Activated naive CD8-positive, alpha-beta T cell treated with anti-CD3 and anti-CD28 coated beads for 36 hours (primary cell): ENCODE measurements at places on chromosomes 5 and 9. TPM values are rescaled to one million over a fixed set of nuclear protein-coding genes. Genes with fewer than 3 reads are reported as not detected.
A peak's percentile ranks its signal among the peaks of the same experiment; 100 is the strongest.

TYRP1 gene
- total RNA-seq = not detected

- H3K27ac ChIP-seq = no peak overlapping the region
- no peak for DNase-seq
- no peaks in the 10 kb centered on the region for H3K36me3 ChIP-seq
- no peak overlapping the region for H3K4me3 ChIP-seq
- no peaks in the 10 kb centered on the region for H3K4me1 ChIP-seq
Observed at GRCh38 chr9:73371801-73372200, 220.1 kb downstream of the ANXA1 start.

GRCh38 chr9:85045271-85045670, 375.7 kb downstream of the NTRK2 start:
- no peak for DNase-seq
- no peaks in the 10 kb centered on the region for H3K36me3 ChIP-seq
- H3K27me3 ChIP-seq = no peaks in the 10 kb centered on the region
- H3K27ac ChIP-seq = no peak overlapping the region
- H3K4me3 ChIP-seq = no peak overlapping the region
- no peaks in the 10 kb centered on the region for H3K4me1 ChIP-seq

DNA sequence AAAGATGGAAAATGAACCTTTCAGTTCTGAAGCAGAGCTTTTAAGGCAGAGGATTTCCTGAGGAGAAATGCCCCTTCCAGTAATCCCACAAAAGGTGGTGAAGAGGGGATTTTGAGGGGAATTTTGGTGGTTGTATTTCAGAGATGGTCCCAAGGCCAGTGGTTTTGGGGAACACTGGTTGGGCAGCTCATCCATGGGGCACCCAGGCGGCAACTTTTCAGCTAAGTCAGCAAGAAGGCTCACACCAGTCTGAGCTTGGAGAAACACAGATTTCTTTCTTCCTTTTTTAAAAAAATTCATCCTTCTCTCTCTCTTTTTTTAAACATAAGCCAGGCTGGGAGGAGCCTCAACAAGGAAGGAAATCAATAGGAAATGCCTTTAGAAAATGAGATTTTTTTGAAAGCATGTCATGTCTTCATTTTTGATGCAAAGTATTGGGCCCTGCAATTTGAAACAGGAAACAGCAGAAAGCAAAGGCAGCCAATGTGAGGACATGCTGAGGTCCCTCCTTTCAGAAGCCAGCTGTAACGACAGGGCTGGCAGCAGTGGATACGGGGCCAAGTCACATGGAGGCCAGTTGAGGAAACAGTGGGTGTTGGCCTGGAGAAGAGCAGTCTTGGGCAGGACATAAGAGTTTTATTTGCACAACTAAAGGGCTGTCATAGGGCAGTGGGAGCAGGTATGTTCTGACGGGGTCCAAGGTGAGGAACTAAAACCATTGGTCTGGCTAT, 155.3 kb upstream of the KLF4 start:
- no peaks in the 10 kb centered on the region for H3K4me1 ChIP-seq
- DNase-seq = no peak
- H3K27ac ChIP-seq = no peak overlapping the region
- H3K27me3 ChIP-seq = peaks cover 30% of the 10 kb centered on the region

DNA sequence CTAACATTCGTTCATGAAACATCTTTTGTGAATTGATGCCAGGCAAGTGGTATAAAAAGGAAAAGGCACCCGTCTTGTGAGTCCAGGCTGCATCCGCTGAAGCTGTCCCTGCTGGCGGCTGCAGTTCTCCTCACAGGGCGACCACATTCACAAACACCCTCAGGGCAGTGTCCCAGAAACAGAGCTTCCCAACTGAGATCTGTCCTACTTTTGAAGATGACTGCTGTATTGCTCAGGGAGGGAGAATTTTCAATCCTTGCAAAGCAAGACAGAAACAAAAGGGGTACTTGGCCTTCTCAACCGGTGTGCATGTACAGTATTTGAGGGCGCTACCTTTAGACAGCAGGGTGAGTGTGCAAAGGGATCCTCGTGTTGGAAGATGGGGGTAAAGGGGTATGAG, 316.1 kb downstream of the GADD45G start:
- peaks cover 31% of the 10 kb centered on the region for H3K4me1 ChIP-seq
- H3K27me3 ChIP-seq = peaks cover 15% of the 10 kb centered on the region

DNA sequence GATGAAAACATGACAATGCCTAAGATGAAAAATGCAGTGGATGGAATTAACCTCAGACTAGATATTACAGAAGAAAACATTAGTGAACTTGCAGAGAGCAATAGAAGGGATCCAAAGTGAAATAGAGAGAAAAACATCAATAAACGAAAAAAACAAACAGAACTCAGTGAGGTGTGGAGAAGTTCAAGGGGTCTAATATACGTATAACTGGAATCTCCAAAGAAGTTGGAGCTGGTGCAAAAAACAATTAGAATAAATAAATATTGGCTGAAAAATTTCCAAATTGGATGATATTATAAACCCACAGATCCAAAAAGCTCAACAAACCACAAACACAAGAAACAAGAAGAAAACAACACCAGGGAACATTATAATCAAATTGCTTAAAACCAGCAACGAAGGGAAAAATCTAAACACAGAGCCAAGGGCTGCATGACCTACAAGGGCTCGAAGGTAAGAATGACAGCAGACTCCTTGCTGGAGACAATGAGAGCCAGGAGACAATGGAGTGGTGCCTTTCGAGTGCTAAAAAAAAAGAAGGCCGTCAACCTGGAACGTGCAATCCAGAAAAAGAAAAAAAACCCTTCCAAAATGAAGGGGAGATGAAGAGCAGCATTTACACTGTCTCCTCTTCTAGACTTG, 11.8 kb downstream of the FAM163B start:
- DNase-seq = no peak
- H3K36me3 ChIP-seq = peaks cover 1% of the 10 kb centered on the region
- H3K27me3 ChIP-seq = peaks cover 4% of the 10 kb centered on the region
- H3K4me1 ChIP-seq = no peaks in the 10 kb centered on the region
- no peak overlapping the region for H3K4me3 ChIP-seq
- no peak overlapping the region for H3K27ac ChIP-seq

DNAI1 gene
- not detected for total RNA-seq

DNA sequence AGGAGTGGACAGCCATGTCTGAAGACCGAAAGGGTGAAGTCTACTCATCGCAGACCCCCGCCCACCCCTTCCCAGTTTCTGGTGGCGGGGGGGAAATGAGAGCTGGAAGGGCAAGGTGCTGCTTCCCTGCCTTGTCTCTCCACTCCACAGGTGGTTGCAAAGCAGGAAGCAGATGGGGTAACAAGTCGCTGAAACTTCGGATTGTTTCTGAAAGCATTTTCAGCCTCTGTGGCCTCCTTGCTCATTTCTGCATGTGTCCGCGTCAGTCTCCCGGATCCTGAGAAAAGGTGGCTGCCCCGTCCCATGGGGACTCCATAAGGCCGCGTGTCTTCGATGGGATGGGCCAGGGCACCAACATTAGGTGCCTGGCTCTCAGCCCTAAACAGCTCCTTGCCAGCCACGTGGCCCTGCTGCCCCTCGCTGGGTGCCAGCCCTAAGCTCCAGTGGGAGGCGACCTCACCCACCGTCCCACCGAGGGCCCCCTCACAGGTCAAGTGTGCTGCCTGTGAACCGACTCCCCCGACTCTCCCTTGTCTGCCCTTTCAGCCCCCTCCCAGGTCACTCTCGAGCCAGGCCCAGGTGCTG, 971 bp downstream of the PHYKPL start:
- no peak for DNase-seq
- H3K27me3 ChIP-seq = no peaks in the 10 kb centered on the region
- H3K4me1 ChIP-seq = peaks cover 47% of the 10 kb centered on the region
- H3K36me3 ChIP-seq = peaks cover 46% of the 10 kb centered on the region
- H3K4me3 ChIP-seq = peak overlapping the region; percentile 92
- peak overlapping the region; percentile 81 for H3K27ac ChIP-seq

- DNase-seq = no peak
- peak overlapping the region; percentile 77 for H3K27ac ChIP-seq
- H3K4me1 ChIP-seq = peaks cover 34% of the 10 kb centered on the region
Observed at GRCh38 chr5:151238303-151238741, 14.4 kb upstream of the CCDC69 start.

DNA sequence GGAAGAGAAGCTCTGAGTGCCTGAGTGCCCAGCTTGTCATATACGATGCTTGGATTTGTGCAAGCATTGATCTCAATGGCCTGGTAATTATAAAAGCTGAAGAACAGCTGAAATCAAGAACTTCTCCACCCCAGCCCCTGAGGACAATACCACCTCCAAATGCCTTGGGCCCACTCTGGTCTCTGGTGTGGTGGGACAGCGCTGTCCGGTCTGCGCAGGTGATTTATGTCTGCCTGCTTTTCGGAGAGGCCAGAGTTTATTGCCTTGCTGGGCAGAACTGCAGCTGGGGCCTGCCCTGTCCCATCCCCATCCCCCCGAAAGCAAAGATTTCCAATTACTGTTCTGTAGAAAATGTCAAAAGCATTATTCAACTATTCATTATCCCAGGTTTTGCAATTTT, 1.1 kb upstream of the PDZD2 start:
- H3K36me3 ChIP-seq = no peaks in the 10 kb centered on the region
- H3K4me3 ChIP-seq = no peak overlapping the region
- H3K27me3 ChIP-seq = peaks cover 40% of the 10 kb centered on the region

GRCh38 chr9:81417941-81418340, 271.4 kb downstream of the TLE1 start:
- no peaks in the 10 kb centered on the region for H3K27me3 ChIP-seq
- no peaks in the 10 kb centered on the region for H3K36me3 ChIP-seq
- no peak overlapping the region for H3K4me3 ChIP-seq
- DNase-seq = no peak
- H3K4me1 ChIP-seq = no peaks in the 10 kb centered on the region

- H3K36me3 ChIP-seq = no peaks in the 10 kb centered on the region
- no peak for DNase-seq
- H3K27ac ChIP-seq = peak overlapping the region; percentile 64
- H3K4me1 ChIP-seq = peaks cover 17% of the 10 kb centered on the region
Observed at GRCh38 chr5:168822745-168823281, 243.6 kb upstream of the PANK3 start.

- peak overlapping the region; percentile 42 for H3K27ac ChIP-seq
- DNase-seq = no peak
- no peaks in the 10 kb centered on the region for H3K27me3 ChIP-seq
- peaks cover 10% of the 10 kb centered on the region for H3K4me1 ChIP-seq
- no peak overlapping the region for H3K4me3 ChIP-seq
Observed at GRCh38 chr5:7894860-7895259, 25.9 kb downstream of the MTRR start.

- H3K27me3 ChIP-seq = peaks cover 34% of the 10 kb centered on the region
- H3K4me1 ChIP-seq = no peaks in the 10 kb centered on the region
- H3K4me3 ChIP-seq = no peak overlapping the region
- H3K27ac ChIP-seq = no peak overlapping the region
- no peaks in the 10 kb centered on the region for H3K36me3 ChIP-seq
Observed at GRCh38 chr9:100640447-100641050, 62.7 kb downstream of the CAVIN4 start.

- H3K27ac ChIP-seq = no peak overlapping the region
- H3K27me3 ChIP-seq = no peaks in the 10 kb centered on the region
- no peak overlapping the region for H3K4me3 ChIP-seq
Observed at GRCh38 chr5:50476549-50476948, 35.5 kb upstream of the EMB start.

DNA sequence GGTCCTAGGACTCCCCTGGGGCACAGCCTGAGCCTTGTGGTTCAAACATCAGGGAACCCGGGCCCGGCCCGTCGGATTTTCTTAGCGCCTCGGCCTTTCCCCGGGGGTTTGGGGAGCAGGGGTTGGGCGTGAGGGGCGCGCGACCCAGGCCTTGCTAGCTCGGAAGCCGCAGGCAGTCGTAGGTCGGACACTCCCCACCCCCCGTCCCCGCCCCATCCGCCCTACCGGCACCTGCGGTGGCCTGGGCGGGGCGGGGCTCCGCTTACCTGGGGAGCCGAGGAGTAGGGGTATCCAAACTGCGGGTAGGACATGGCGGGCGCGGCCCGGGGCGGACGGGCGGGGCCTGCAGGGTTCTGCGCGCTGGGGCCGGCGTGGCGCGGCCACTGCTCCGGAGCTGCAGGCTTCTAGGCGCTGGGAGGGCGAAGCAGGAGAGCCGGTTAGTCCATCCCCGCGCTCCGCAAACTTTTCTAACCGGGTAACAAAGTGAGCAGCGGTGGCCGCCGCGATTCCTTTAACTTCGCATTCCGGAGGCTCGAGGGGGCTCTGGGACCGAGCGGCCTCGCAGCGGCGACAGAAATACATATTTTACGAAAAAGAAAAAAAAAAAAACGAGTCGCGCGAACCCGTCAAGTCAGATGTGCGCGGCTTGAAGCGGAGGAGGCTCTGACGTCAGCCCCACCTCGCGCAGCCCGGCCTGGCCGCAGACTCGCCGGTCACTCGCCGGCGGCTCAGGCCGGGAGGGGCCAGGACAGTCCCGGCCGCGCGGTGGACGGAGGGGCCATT, at the start of gene IRX4:
Gene IRX4 (minus strand): TSS at position 589 of the 783 bp plus-strand sequence. CDS start 278 bp downstream, at position 311.
- no peak within 1 kb of the TSS for H3K27ac ChIP-seq
- peaks cover 11% of the 10 kb centered on the region for H3K4me1 ChIP-seq
- peak within 1 kb of the TSS; percentile 40 for H3K4me3 ChIP-seq

DNA sequence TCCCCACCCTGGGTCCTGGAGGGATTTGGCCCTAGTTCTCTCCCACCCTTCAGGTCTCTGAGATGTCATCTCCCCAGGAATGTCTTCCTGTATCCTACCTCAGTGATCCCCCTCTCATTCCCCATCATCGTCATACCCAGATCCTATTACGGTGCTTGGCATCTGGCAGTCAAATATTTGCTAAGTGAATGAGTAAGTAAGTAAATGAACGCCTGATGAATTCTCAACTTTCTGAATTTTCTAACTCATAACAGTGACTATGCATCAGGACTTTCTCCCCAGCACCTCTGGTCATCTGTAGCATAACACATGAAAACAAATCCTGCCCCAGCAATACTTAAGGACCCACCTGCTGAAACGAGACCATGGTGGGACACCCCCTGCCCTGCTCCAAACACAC, 244.2 kb downstream of the EBF1 start:
- H3K36me3 ChIP-seq = no peaks in the 10 kb centered on the region
- H3K4me1 ChIP-seq = peaks cover 23% of the 10 kb centered on the region
- H3K4me3 ChIP-seq = no peak overlapping the region
- no peak for DNase-seq
- H3K27me3 ChIP-seq = no peaks in the 10 kb centered on the region

- no peak overlapping the region for H3K4me3 ChIP-seq
- H3K36me3 ChIP-seq = peaks cover 24% of the 10 kb centered on the region
- DNase-seq = no peak
Observed at GRCh38 chr9:33117796-33118195, 41.3 kb upstream of the SMU1 start.

DNA sequence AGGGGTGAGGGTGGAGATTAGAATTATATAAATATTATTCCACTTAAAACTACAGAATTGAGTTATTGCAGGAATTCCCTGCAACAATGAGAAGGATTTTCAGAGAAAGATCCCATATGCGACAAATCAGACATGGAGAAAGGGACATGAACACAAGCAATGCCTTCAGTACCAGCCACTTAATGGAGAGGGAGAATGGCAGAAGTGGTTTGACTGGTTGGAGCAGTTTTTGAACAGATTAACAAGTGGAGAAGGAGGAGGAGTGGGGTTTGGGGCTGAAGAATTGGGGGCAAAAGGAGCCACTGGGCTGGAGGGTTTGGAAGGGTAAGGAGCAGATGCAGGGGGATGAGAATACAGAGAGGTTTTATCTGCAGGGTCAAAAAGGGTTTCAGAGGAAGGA, 620.9 kb upstream of the PTPRD start:
- H3K27ac ChIP-seq = no peak overlapping the region
- H3K27me3 ChIP-seq = no peaks in the 10 kb centered on the region
- no peaks in the 10 kb centered on the region for H3K4me1 ChIP-seq
- no peak for DNase-seq
- no peak overlapping the region for H3K4me3 ChIP-seq

GRCh38 chr5:82551192-82551591, 273.0 kb upstream of the RPS23 start:
- peaks cover 11% of the 10 kb centered on the region for H3K27me3 ChIP-seq
- no peak overlapping the region for H3K27ac ChIP-seq
- H3K4me3 ChIP-seq = no peak overlapping the region
- no peaks in the 10 kb centered on the region for H3K4me1 ChIP-seq
